ENCODE measurements at places on chromosomes 1 and 21. TPM values are rescaled to one million over a fixed set of nuclear protein-coding genes. Genes with fewer than 3 reads are reported as not detected.

DNA sequence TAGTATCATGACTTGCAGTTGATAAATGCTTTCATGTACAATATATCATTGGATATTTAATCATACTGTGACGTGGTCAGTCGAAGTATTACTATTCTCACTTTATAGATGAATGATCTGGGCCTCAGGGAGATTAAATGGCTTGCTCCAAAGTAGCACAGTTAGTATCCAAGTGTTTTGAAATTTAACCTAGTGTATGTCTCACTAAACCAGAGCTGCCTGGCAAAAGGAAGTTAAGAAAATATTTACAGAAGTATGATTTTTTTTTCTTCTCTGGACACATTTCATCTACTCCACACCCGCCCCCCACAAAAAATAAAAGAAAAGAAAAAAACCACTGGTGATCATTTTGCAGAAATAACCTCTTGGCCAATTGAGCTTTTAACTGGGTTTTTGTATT lies 71.9 kb upstream of the CXADR start:
- peaks cover 8% of the 10 kb centered on the region for H3K27me3 ChIP-seq
- H3K4me3 ChIP-seq = no peak overlapping the region
- no peaks in the 10 kb centered on the region for H3K36me3 ChIP-seq
- no peaks in the 10 kb centered on the region for H3K4me1 ChIP-seq

Gene FRRS1
- total RNA-seq = 2.0 TPM

DNA sequence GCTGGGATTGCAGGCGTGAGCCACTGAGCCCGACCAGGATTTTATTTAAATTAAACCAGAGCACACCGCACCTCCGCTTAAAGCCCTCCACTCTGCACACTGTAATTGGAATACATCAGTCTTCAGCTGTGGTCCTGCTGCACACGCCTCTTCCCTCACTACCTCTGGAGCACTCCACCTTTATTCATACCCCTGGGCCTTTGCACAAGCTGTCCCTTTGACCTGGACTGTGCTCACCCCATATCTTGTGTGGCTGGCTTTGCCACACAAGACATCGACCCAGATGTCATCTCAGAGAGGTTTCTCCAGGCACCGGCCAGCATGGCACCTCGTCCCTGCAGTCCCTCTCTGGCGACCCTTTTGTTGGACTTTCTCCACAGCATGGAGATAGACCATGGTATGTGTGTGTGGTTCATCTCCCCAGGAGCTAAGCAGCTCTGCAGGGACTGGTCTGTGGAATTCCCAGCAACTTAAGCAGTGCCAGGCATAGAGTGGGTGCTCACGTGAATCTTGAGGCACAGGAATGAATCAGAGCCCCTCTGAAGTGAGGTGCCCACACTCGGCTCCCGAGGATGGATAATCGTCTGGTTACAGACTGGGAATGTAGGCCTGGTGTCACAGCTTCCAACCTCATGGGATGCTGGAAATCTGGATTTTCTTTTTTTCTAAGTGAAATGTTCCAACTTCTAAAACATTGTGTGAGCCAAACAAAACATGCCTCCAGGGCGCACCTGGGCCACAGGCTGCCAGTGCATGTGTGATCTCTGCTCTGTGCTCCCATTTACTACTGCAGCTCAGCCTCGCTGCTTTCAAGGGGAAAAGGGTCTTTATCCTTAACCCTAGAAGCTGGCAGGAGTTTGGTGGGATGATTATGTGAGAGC lies 61.9 kb downstream of the EVA1C start:
- H3K4me3 ChIP-seq = no peak overlapping the region
- DNase-seq = no peak
- H3K27ac ChIP-seq = no peak overlapping the region
- H3K27me3 ChIP-seq = no peaks in the 10 kb centered on the region
- H3K36me3 ChIP-seq = peaks cover 6% of the 10 kb centered on the region

Gene PEAR1
- total RNA-seq = not detected

DNA sequence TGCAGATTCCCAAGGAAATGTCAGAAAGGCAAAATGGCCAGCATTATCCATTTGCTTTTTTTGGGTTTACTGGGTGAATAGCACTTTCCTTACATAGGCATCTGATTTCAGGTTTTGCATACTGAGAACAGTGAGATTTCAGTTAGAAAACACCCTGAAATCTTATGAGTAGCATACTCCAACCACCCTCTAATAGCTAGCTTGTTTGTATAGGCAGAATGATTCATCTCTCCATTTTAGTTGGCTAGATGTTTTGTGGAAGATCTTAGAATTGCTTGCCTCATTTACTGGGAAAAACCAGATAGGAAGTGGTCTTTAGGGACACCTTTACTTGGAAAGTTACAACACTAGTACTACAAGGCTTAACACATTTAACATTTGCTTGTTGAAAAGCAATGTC lies 10.4 kb downstream of the KYAT3 start:
- DNase-seq = no peak
- H3K27ac ChIP-seq = peak overlapping the region; percentile 93
- H3K4me1 ChIP-seq = peaks cover 78% of the 10 kb centered on the region

DNA sequence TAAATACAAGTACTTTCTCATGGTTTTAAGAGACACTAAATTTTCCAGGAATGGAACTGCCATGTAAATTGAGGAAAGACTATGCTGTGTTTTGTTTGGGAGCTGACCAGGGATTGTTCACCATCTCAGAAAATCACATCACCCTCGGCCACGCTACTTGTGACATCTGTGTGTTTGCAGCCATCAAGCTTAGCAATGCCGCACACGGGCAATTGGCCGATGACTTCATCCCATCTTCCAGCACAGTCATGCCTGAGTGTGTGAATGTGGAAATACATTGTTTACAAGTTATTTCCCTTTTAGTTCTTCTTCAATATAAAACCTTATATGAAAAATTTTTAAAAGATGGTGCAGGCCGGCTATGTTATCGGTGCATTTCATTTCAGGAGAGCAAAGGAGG lies 121.6 kb downstream of the GLIS1 start:
- no peaks in the 10 kb centered on the region for H3K4me1 ChIP-seq
- no peak for DNase-seq
- peaks cover 4% of the 10 kb centered on the region for H3K27me3 ChIP-seq
- H3K36me3 ChIP-seq = no peaks in the 10 kb centered on the region

Gene S100A3
- total RNA-seq = not detected

DNA sequence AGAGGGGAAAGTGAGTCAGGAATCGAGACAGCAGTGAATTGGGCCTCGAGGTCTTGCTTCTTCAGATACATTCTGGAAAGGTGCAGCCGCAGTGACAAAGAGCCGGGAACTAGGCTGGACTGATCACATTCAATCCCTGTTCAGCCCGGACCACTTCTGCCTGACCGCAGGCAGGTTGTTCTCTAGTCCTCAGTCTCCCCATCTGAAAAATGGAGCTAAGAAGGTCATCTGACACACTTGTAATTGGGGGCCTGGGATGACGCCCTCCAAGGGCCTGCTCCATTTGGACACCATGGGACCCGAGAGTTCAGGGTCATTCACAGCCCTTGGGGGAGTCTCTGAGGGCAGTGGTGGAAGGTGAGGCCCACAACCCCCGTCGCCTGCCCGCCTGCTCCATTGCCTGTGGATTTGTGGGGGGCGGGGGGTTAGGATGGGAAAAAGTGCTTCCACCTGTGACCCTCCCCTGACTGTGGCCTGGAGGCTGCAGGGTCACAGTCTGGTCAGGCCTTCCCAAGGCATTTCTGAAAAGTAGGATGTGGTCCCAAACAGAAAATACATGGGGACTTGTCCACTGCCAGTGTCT lies 87.9 kb upstream of the CSF3R start:
- no peaks in the 10 kb centered on the region for H3K36me3 ChIP-seq
- H3K27me3 ChIP-seq = peaks cover 14% of the 10 kb centered on the region
- no peaks in the 10 kb centered on the region for H3K4me1 ChIP-seq
- no peak overlapping the region for H3K4me3 ChIP-seq

Data from activated CD4-positive, alpha-beta T cell treated with anti-CD3 and anti-CD28 coated beads for 36 hours (primary cell).